Posterior vena cava (tissue), 2 donors: ENCODE measurements at places on chromosomes 4 and X. TPM values are rescaled to one million over a fixed set of nuclear protein-coding genes. Genes with fewer than 3 reads are reported as not detected.

Gene NEUROG2
- total RNA-seq = not detected

Gene GPM6B
- total RNA-seq = 4.1 TPM

DNA sequence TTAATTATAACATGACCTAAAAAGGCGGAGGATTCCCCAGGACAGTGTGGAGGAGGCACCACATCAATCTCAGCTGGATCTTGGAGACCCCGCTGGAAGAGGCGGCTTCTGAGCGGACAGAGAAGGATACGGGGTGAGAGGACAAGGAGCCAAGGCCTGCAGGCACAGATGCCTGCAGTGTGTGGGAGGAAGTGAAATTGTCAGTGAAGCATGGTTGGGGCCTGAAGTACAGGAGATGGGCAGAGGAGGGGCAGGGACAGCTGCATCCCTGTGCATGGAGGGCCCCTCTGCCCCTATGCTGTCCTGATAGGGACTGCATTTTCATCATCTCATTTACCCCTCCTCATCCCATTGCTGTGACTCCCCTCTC, 1.7 kb upstream of the SLC2A9 start:
- DNase-seq = no peak

Gene ZNF157
- 0.14 TPM for total RNA-seq

Gene CD38
- 12.1 TPM for total RNA-seq

- no peak for DNase-seq
Measured at GRCh38 chrX:15930585-15930984, 76.0 kb upstream of the AP1S2 start.

Gene HSD17B11
- total RNA-seq = 31.1 TPM

GRCh38 chr4:119721878-119722277, 93.3 kb upstream of the PDE5A start:
- DNase-seq = no peak

Gene ETDB
- total RNA-seq = not detected

Gene CXCL1
- total RNA-seq = 0.74 TPM

Gene ARX
- not detected for total RNA-seq

Gene PABPC1L2A
- total RNA-seq = not detected
